Tracheal epithelial cell (primary cell): ENCODE measurements at places on chromosomes 16 and 17. TPM values are rescaled to one million over a fixed set of nuclear protein-coding genes. Genes with fewer than 3 reads are reported as not detected.

ST6GALNAC2 gene
- total RNA-seq: 123 and 124 TPM in 2 replicates

KRT31 gene
- total RNA-seq: 0.24 TPM in 1 of 2 replicates, not detected in the other

GTF3C1 gene
- 39.5 and 43.7 TPM in 2 replicates for total RNA-seq

USP7 gene
- 48.4 and 58.3 TPM in 2 replicates for total RNA-seq

ALOX12B gene
- total RNA-seq: 1.2 TPM in 1 of 2 replicates, not detected in the other
